ENCODE measurements at places on chromosomes 1 and 21. TPM values are rescaled to one million over a fixed set of nuclear protein-coding genes. Genes with fewer than 3 reads are reported as not detected.

- H3K27me3 ChIP-seq: no peaks in the 10 kb centered on the region
- no peaks in the 10 kb centered on the region for H3K36me3 ChIP-seq
- H3K27ac ChIP-seq: no peak overlapping the region
- DNase-seq: no peak
Observed at GRCh38 chr1:197985351-197985750, 68.2 kb downstream of the LHX9 start.

DNA sequence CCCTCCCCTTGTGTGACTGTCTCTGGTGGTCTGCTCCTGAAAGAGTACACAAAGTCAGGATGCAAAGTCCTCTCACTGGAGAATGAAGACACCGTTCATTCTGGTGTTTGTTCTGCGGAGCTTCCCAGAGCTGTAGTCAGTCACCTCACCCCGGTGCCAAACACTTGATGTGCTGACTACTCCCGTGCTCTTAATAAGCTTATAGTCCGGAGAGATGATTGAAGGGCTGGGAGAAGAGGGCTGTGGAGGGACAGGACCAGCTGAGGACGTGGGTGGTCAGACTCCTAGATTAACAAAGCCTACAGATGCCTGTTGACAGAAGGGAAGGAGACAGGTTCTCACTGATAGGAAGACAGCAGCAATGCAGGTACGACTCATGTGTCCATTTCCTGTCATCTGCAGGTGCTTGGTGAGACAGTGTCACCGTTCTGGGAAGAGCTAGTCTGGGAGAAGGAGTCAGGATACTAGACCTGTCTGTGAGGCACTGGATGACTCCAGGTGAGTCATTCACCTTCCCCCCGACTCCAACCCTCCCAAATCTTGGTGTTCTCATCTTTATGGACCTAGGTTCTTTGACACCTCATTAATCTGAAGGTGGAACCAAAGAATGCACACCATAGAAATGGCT lies 40.4 kb upstream of the LRRN2 start:
- H3K36me3 ChIP-seq: no peaks in the 10 kb centered on the region
- peak overlapping the region; percentile 66 for H3K27ac ChIP-seq
- no peak overlapping the region for H3K4me3 ChIP-seq
- peaks cover 12% of the 10 kb centered on the region for H3K4me1 ChIP-seq

GRCh38 chr1:116950517-116951199 lies 40.9 kb downstream of the PTGFRN start:
- DNase-seq: no peak
- peak overlapping the region; percentile 6 for H3K27ac ChIP-seq
- no peak overlapping the region for H3K4me3 ChIP-seq
- no peaks in the 10 kb centered on the region for H3K27me3 ChIP-seq
- no peaks in the 10 kb centered on the region for H3K36me3 ChIP-seq
- H3K4me1 ChIP-seq: peaks cover 16% of the 10 kb centered on the region

EFCAB7 gene
- total RNA-seq: 4.9 TPM

- no peaks in the 10 kb centered on the region for H3K36me3 ChIP-seq
- H3K27me3 ChIP-seq: no peaks in the 10 kb centered on the region
- no peak overlapping the region for H3K27ac ChIP-seq
- no peaks in the 10 kb centered on the region for H3K4me1 ChIP-seq
Observed at GRCh38 chr1:79312438-79312837, 305.9 kb upstream of the ADGRL4 start.

TBX19 gene
- 1.2 TPM for total RNA-seq

- H3K4me3 ChIP-seq: no peak overlapping the region
- no peaks in the 10 kb centered on the region for H3K27me3 ChIP-seq
- DNase-seq: no peak
- no peak overlapping the region for H3K27ac ChIP-seq
Observed at GRCh38 chr1:197725044-197725443, 50.2 kb downstream of the DENND1B start.

DNA sequence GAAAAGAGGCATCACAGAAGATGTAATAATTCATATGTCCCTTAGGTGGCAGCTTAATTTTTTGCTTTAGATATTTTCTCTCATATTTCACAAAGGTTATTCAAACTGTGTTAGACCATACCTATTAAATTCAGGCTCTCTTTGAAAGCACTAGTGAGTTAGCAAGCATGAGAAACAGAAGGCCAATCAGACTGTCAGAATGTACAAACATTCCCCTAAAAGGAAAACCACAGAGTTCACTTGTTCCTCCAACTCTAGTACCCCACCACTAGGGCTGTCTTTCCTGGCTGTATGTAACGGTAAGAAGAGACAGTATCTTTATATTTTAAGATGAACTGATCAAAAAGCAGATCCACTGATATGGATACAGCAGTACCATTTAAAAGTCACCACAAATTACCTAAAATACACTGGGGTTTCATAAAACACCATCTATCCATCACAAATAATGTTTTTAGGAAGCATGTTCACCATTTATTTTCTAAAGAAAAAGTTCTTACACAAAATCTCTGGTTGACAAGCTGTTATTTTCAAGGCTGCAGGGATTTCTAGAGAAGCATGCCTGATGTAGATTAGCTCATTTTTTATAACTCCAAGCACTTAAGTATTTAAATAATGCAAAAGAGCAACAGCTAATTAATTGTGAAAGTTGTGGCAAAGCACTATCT lies 1.8 kb downstream of the ARPC5 start:
- peak overlapping the region; percentile 93 for H3K27ac ChIP-seq
- H3K4me3 ChIP-seq: peak overlapping the region; percentile 74
- DNase-seq: peak; percentile 57
- no peaks in the 10 kb centered on the region for H3K27me3 ChIP-seq
- peaks cover 14% of the 10 kb centered on the region for H3K4me1 ChIP-seq
- no peaks in the 10 kb centered on the region for H3K36me3 ChIP-seq

DNA sequence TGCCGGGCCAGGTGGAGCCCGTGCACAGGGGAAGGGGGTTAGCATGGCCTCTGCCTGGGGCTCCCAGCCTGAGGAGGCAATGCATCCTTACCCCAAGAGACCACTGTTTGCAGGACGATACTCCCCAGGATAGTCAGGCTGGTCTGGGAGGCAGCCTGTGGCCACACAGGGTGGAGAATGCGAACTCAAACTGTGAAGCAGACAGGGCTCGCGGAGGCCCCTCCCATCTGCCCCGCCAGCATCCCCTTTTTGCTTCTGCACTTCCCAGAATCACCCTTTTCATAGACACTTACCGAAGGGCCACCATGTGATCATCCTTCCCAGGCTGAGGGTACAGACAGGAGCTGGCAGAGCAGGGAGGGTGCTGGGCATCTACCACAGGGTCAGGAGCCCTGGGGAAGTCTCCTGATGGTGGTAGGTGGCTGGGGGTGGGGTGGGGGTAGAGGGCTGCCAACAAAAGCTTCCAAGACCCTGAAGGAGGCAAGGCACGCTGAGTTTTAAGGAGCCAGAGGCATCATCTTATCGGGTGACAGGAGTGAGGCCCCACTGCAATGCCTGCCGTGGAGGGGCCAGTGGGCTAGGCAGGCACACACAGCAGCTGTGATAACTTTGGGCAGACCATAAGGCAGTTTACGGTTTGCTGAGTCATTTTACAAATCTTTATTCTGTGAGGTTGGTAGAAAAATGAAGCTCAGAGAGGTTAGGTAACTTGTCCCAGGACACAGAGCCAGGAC lies 31.3 kb upstream of the BTG2 start:
- H3K27me3 ChIP-seq: no peaks in the 10 kb centered on the region
- H3K4me1 ChIP-seq: peaks cover 24% of the 10 kb centered on the region
- no peak overlapping the region for H3K4me3 ChIP-seq
- peak overlapping the region; percentile 84 for H3K27ac ChIP-seq
- H3K36me3 ChIP-seq: no peaks in the 10 kb centered on the region

SLAMF1 gene
- 1.2 TPM for total RNA-seq

DNA sequence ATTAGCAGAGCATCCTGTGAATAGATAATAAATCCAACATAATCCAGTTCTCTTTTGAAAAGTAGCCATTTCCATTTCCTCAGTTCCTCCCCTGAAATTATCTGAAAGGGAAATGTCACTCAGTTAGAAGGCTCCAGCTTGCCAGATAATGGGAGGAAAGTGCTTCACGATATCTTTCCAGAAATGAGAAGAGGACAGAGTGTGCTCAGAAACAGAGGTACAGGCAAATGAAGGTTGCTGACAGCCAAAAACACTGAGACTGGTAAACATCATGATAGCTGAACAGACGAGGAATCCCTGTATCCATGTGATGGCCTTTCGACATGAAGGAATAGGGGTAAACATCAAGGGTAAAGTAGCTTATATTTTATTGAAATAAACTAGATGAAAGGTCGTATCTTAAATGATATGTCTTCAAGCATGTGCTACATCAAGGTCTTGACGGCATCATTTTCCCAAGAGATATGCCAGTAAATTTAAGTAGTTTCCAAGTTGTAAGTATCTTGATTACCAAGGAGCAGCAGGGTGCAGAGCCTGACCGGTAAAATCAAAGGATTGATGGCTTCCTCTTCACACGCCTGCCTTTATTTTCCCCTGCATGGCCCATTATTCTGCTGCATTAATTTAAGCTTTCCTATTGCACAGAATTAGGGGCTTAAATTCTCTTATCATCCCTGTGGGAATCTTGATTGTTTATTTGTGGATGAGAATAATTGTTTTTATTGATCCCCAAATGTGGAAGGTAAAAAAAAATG lies 244.3 kb upstream of the ST6GALNAC5 start:
- no peak overlapping the region for H3K4me3 ChIP-seq
- DNase-seq: no peak
- H3K27ac ChIP-seq: no peak overlapping the region
- no peaks in the 10 kb centered on the region for H3K4me1 ChIP-seq
- H3K27me3 ChIP-seq: no peaks in the 10 kb centered on the region
- no peaks in the 10 kb centered on the region for H3K36me3 ChIP-seq

GRCh38 chr1:206706298-206706791 lies 21.6 kb downstream of the MAPKAPK2 start:
- no peaks in the 10 kb centered on the region for H3K36me3 ChIP-seq
- no peaks in the 10 kb centered on the region for H3K27me3 ChIP-seq
- H3K4me1 ChIP-seq: peaks cover 52% of the 10 kb centered on the region
- no peak overlapping the region for H3K27ac ChIP-seq
- DNase-seq: peak; percentile 40
- no peak overlapping the region for H3K4me3 ChIP-seq

GRCh38 chr1:209454340-209454994 lies 129.0 kb upstream of the CAMK1G start:
- no peaks in the 10 kb centered on the region for H3K4me1 ChIP-seq
- no peaks in the 10 kb centered on the region for H3K36me3 ChIP-seq
- no peak for DNase-seq

FMO2 gene
- total RNA-seq: 0.70 TPM

DNA sequence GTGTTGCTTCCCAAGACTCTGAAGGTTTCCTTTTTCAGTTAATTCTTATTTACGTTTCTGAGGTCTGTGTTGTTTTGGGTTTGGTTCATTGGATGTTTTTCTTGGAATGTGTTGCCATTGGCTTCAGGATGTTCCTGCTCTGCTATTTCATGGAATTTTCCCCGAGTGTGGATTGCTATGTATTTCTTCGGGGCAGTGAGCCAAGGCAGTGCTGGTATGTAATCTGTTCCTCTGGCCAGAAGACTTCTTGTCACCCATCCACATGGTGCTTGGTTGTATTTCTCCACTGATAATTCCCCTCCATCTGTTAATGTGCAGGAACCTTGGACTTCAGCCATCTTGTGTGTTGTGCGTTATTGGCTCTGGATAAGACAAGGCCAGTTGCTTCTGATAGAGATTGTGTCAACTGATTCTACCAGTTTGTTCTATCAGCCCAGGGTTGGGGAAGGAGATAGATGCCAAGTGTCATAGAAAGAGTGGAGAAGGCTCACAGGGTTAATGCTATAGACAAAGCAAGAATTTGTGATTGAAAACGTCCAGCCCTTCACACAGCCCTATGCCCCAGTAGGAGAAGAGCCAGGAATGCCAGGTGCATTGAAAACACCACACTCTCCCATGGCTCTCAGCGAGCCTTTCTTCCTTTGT lies 505.2 kb downstream of the PLPP3 start:
- DNase-seq: peak; percentile 27
- no peaks in the 10 kb centered on the region for H3K36me3 ChIP-seq
- no peak overlapping the region for H3K4me3 ChIP-seq
- H3K27me3 ChIP-seq: no peaks in the 10 kb centered on the region

CFAP107 gene
- total RNA-seq: not detected

GRCh38 chr1:180571060-180571831 lies 12.5 kb downstream of the OVAAL start:
- DNase-seq: no peak
- no peaks in the 10 kb centered on the region for H3K27me3 ChIP-seq
- no peak overlapping the region for H3K27ac ChIP-seq
- H3K36me3 ChIP-seq: no peaks in the 10 kb centered on the region
- H3K4me1 ChIP-seq: peaks cover 22% of the 10 kb centered on the region
- H3K4me3 ChIP-seq: no peak overlapping the region

DNA sequence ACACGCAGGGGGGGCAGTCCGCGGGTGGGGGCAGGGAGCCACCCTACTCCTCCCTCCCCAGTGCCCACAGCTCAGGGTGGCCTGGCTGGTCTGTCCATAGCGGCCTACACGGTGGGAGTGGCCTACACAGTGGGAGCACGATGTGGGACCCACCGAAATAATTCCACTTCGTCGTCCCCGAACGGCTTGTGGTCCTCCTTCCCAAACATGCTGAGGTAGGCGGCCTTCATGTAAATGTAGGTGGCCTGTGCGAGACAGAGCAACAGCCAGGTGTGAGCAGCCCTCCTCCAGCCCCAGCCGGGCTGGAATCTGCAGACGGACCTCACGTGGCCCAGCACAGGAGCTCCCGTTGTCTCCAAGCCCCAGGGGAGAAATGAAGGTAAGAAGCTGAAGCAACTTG lies 34.4 kb downstream of the TTC39A start:
- H3K27me3 ChIP-seq: no peaks in the 10 kb centered on the region
- peaks cover 3% of the 10 kb centered on the region for H3K4me1 ChIP-seq
- no peak overlapping the region for H3K4me3 ChIP-seq
- H3K36me3 ChIP-seq: no peaks in the 10 kb centered on the region

HIVEP3 gene
- total RNA-seq: 2.3 TPM

GRCh38 chr1:115556236-115556635 lies 85.5 kb upstream of the VANGL1 start:
- no peaks in the 10 kb centered on the region for H3K36me3 ChIP-seq
- H3K4me3 ChIP-seq: no peak overlapping the region
- no peak overlapping the region for H3K27ac ChIP-seq
- DNase-seq: no peak

DNA sequence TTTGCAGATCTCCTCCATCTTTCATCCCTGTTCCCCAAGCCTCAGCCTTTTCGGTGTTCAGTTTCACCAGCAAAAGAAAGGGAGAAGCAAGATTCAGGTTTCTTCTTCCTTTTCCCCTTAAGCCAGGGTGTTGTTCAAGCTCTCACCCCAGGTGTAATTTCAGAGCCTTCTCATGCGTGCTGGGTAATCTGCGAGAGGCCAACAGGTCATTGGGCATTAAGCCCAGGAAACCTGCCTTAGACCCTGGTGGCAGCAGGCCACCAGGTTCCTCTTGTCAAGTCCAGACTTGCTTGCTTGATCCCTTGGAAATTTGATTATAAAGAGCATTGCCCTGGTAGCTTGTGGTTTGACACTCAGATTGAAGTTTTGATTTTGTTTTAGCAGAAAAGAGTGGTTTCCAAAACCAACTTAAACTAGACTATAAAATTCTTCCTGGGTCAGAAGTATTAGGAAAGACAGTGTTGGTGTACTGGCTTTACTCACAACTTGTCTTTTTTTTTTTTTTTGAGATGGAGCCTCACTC lies 6.9 kb downstream of the AKR1A1 start:
- H3K27ac ChIP-seq: peak overlapping the region; percentile 34
- peaks cover 3% of the 10 kb centered on the region for H3K4me1 ChIP-seq
- H3K27me3 ChIP-seq: no peaks in the 10 kb centered on the region
- H3K4me3 ChIP-seq: no peak overlapping the region

GRCh38 chr1:60425528-60425927 lies 352.0 kb upstream of the C1orf87 start:
- no peaks in the 10 kb centered on the region for H3K36me3 ChIP-seq
- no peak overlapping the region for H3K4me3 ChIP-seq
- H3K27me3 ChIP-seq: no peaks in the 10 kb centered on the region
- H3K4me1 ChIP-seq: no peaks in the 10 kb centered on the region
- H3K27ac ChIP-seq: no peak overlapping the region
